DMS79 (cell line): ENCODE measurements at places on chromosomes 11 and 22.
A peak's percentile ranks its signal among the peaks of the same experiment; 100 is the strongest.

- DNase-seq: no peak
Observed at GRCh38 chr11:58609723-58610122, 12.7 kb upstream of the CNTF start.

DNA sequence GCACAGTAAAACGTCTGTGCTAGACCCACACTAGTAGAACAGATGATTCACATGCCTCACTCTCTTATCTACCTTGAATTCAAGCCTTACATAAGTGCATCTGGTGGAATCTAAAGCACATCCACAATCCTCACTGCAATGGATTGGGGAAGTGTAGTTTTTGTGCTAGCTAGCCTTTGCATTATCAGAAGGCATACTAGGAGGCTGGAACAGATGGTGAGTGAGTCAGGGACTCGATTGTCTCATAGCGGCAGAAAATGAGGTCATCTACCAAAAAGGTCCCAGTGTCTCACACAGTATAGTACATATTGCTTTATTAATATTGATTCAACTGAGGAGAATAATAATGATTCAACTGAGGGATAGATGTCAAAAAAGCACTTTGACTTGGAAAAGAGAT is 9.3 kb downstream of the MSANTD4 start:
- DNase-seq: no peak

DNA sequence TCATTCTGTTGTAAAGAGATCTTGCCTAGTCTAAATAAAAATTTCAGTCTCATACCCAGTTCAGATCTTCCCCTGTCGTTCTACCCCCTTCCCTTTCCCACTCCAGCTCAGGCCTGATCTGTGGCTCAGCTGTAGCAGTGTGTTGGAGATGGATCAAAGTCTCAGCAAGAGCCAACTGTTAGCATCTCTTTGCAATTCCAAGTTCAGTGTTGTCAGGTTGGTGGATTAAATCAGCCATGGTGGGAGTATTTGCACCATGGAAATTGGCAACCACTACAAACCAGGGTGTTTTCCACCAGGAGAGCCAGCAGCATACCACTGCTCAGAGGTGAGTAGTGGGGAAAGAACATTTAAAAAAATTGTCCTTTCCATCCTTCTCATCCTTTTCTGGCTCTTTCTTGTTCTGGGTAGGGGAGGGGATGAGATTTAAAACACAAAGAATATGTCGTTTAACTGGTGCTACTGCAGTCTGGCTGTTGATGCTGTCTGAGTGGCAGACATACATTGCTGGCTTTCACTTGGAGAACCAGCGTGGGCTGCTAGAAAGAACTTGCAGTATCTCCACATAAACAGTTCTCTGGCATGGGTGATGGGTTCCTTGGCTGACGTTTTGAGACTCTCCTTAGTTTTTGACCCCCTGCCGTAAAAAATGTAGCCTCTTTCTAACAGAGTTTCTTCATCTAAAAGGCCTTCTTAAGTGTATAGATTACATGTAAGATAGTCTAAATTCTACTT is 514.1 kb downstream of the RAB38 start:
- DNase-seq: no peak

- DNase-seq: no peak
Observed at GRCh38 chr11:44301564-44302271, 8.2 kb downstream of the ALX4 start.

GRCh38 chr22:23803001-23803819 is 16.4 kb downstream of the SMARCB1 start:
- no peak for DNase-seq

DNA sequence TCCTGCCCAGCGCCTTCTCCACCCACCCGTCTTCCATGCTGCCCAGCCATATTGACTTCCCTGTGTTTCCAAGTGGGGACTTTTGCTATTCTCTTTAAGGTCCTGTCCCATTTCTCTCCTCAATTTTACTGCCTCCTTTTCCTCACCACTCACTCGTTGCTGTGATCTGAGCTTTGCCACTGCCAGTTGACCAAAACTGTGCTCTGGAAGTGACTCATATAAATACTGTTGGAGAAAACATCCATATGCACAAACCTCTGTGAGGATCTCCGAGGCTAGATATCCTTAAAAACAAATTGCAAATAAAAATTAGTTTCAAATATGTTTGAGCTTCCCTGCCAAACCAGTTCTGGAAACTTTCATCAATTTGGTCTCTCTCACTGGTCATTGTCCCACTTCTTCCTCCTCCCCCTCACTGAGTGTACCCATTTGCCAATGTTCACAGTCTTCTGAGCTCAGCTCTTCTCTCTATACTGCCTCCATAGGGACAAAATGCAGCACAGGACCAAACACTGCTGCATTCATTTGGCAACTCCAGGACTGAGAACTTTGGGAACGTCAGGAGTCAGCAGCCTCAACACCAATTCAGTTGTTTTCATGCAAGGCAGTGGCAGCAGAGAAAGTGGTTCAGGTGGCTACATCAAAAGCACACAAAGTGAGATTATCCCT is 34.0 kb upstream of the MMP13 start:
- no peak for DNase-seq

DNA sequence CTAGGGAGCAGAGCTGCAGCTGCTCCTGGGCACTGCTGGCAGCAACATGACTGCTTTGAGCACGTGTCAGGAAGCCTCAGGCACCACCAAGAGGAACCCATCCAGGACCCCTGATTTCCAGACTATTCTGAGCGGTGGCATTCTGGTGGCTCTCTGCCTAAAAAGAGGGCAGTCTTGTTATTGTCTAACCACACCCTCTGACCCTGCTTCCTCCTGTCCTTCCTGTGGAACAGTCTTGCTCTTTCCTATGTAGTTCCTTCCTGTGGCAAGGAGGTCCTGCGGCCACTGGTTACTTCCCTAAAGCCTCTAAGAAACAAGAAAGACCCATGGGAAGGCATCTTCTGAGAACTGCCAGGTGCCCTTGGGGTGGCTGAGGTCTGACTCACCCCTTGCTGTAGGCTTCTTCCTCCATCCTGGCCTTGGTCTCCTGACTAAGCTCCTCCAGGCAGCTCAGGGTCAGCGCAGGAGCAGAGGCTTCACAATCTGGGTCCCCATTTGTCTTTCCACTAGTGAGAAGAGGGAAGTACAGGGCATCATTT is 13.1 kb upstream of the LYVE1 start:
- no peak for DNase-seq

DNA sequence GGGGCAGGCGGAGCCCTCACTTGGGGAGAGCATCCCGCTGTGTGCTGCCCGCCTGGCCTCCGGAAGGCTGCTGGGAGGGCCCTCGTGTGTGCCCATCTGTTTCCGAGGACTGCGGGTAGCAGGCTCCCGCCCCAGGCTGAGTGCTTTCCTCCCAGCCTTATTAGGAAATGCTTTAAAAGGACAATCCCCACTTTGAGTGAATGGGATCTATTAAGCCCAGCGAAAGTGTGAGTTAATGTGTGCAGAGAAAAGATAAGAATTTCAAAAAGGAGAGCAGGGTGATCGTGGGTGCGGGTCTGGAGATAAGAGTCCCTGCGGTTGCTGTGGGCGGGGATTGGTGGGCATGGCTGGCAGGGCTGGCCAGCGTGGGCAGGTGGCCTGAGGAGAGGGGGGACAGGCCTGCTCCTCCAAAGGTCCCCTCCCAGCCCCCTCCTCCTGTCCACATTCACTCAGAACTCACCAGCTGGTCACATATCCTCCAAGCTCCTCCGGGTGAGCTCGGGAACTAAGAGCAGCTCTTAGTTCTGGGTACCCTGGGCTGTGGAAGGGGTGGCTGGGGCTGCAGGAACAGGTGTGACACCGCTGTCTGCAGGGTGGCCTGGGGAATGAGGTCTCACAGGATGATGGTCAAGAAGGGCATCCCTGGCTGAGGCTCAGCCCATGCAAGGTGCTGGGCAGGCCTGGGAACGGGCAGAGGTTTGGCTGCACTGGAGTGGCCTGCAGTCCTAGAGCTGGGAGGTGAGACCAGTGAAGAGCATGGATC is 1260.3 kb downstream of the BRD1 start:
- DNase-seq: peak; percentile 53

DNA sequence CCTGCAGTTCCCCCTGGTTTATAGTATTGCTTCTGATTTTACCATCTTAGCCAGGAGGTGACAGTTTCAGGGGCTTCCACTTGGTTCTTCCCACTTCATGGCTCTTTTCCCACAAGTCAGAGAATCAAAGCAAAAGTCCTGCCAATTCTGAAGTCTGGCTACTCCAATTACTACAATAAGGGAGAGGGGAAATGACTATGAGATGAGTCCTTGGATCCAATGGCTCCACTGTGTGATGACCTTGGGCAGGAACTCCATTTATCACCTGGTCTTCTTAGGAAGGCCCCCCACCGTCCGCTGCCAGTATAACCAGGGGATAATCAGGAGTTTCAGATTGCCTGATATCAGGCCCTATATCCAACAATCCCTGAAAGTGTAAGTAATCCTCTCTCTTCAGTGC is 31.6 kb upstream of the CCND1 start:
- DNase-seq: no peak

DNA sequence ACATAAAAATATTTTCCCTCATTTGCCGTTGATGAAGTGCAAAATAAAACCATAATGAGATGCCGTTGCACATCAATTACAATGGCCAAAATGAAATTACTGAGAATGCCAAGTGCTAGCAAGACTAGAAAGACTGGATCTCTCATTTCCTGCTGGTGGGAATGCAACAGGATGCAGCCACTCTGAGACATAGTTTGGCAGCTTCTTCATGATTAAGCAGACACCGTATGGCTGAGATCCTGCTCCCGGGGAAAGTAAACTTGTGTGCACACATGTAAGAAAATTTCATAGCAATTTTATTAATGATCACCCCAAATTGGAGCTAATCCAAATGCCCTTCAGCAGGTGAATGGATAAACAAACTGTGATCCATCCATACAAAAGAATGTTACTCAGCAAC is 1013.2 kb downstream of the TBC1D22A start:
- DNase-seq: no peak
